ENCODE measurements at places on chromosomes 12 and 14.

- peak; percentile 53 for DNase-seq
Measured at GRCh38 chr14:23175823-23176222, 7.6 kb downstream of the SLC7A8 start.

- no peak for DNase-seq
Measured at GRCh38 chr14:51035611-51036192, 59.2 kb downstream of the TRIM9 start.

GRCh38 chr14:105355049-105355575 is 40.6 kb downstream of the PACS2 start:
- no peak for DNase-seq

DNA sequence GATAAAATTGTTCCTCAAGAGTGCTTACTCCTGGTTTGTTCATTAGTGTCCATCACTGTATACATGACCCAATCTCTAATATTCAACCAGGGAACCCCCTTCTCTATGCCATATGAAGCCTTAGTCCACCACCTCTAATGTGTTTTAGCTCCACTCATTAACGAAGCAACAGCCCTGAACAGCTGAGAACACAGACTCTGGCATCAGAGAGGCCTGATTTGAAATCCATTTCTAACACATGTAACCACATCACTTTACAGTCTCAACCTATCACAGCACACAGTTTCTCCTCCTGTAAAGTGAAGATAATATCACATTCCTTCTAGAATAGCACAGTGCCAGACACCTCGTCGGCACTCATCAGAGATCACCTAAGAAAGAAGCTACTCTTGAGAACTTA is 64.3 kb downstream of the C2CD5 start:
- peak; percentile 51 for DNase-seq

GRCh38 chr14:31380106-31380505 is 40.2 kb downstream of the HEATR5A start:
- DNase-seq: no peak

DNA sequence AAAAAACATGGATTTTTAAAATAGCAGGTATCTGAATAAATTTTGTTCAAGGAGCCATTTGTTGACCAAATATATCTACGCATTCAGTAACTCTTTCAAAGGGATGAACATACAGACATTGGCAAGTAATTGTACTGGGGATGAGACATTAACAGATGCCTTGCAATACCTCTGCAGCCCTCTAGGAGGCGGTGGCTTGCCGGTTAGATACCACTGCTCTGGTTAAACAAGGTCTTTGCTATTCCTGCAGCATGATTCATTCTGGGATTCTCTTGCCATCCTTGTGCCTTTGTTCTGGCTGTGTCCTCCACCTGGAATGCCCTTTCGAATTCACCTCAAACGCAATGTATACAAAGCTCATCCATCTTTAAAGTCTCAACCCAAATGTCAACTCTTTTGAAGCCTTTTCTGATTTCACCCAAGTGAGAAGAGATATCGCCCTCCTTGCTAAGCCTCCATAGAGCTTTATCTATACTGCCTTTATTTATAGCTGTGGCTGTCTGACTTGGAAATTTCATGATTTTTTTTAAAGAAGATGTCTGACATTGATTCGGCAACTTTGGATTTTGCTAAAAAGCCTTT is 131.0 kb upstream of the SRRM4 start:
- no peak for DNase-seq

DNA sequence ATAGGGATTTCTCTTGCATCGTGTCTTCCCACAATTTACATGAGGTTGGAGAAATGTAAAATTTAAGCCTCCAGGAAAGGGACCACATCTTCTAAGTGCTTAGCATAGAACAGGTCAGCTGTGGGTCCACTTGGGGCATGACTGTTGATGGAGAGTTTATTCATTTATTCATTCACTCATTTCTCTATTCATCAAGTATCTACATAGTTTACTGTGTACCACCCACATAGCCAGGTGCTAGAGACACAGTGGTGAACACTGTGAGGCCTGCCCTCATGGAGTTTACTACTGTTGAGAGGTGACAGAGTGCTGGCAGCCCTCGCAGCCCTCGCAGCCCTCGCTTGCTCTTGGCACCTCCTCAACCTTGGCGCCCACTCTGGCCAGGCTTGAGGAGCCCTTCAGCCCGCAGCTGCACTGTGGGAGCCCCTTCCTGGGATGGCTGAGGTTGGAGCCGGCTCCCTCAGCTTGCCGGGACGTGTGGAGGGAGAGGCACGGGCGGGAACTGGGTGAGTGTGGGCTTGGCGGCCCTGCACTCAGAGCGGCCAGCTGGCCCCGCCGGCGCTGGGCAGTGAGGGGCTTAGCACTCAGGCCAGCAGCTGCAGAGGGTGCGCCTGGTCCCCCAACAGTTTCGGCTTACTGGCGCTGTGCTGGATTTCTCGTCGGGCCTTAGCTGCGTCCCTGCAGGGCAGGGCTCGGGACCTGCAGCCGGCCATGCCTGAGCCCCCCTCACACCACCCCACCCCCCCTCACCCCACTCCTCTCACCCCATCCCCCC is 1.7 kb upstream of the JPH4 start:
- no peak for DNase-seq

Data from LHCN-M2 (cell line).